ENCODE measurements at places on chromosomes 6 and 20. TPM values are rescaled to one million over a fixed set of nuclear protein-coding genes. Genes with fewer than 3 reads are reported as not detected.

- no peaks in the 10 kb centered on the region for H3K36me3 ChIP-seq
- no peak for DNase-seq
- H3K27ac ChIP-seq, result no peak overlapping the region
- H3K4me3 ChIP-seq, result no peak overlapping the region
- no peaks in the 10 kb centered on the region for H3K27me3 ChIP-seq
These were observed 100.3 kb downstream of the ARHGAP18 start for GRCh38 chr6:129609635-129610034.

GRCh38 chr20:35510951-35511735, 18.3 kb downstream of the C20orf173 start:
- H3K4me3 ChIP-seq, result no peak overlapping the region
- H3K27ac ChIP-seq, result no peak overlapping the region
- no peak for DNase-seq

NDUFAF5 gene
- 16.9 TPM for total RNA-seq

IP6K3 gene
- total RNA-seq, result 2.9 TPM

DNA sequence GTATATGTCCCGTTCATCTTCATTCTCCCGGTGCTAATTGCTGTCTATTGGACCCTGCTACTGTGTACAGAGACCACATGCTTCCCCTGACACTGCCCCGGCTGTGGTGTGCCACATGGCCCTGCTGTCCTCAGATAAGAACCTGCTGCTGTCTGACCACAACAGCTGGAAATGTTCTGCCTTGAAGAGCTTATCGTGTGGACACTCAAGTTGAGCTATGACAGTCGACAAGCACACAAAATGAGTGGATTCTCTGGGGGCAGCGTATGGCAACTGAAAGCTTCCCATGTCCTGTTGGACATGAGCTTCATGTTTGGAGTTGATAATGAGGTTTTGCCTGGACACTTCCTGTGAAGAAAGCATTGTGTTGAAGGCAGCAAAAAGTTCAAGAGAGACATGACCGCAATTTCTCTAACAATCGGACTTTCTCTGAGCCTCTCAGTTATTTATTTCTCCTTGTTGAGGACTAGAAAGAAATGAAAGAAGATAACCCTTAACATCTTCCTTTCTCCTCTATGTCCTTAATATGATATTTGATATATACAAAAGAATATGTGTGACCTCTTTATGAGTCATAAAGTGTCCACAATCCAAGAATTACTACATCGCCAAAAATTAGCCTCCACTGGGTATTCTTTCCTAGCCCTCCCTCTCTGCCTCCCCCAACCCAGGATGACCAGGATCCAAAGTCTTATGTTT, 187.1 kb upstream of the TCF21 start:
- no peaks in the 10 kb centered on the region for H3K4me1 ChIP-seq
- DNase-seq, result no peak
- no peaks in the 10 kb centered on the region for H3K27me3 ChIP-seq
- no peaks in the 10 kb centered on the region for H3K36me3 ChIP-seq
- no peak overlapping the region for H3K27ac ChIP-seq
- no peak overlapping the region for H3K4me3 ChIP-seq

GRCh38 chr20:19975436-19975799, 41.7 kb upstream of the NAA20 start:
- no peak overlapping the region for H3K27ac ChIP-seq
- peaks cover 20% of the 10 kb centered on the region for H3K4me1 ChIP-seq
- DNase-seq, result no peak
- H3K36me3 ChIP-seq, result no peaks in the 10 kb centered on the region
- no peak overlapping the region for H3K4me3 ChIP-seq

COL11A2 gene
- 0.49 TPM for total RNA-seq

DNA sequence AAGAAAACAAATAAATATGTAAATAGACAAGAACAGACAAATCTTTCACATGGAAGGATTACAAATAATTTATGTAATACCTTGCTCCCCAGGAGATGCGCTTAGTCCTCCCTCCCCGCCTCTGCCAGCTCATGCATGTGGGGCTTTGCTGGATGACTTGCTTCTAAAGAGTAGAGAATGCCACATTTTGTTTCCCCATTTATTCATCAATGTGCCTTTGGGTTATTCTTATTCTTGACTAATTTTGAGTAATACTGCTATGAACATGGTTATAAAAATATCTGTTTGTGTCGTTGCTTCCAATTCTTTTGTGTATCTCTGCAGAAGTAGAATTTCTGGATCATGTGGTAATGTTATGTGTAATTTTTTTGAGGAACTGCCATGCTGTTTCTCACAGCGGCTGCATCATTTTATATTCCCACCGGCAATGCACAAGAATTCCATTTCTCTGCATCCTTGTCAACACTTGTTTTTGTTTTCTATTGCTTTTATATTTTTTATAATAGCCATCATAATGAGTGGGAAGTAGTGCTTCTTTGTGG, 23.8 kb upstream of the DUSP22 start:
- H3K27me3 ChIP-seq, result peaks cover 18% of the 10 kb centered on the region
- H3K4me3 ChIP-seq, result no peak overlapping the region
- no peak for DNase-seq
- no peaks in the 10 kb centered on the region for H3K4me1 ChIP-seq
- H3K36me3 ChIP-seq, result no peaks in the 10 kb centered on the region

BPIFB1 gene
- not detected for total RNA-seq

DNAH8 gene
- total RNA-seq, result 0.09 TPM

- H3K36me3 ChIP-seq, result no peaks in the 10 kb centered on the region
- H3K4me3 ChIP-seq, result no peak overlapping the region
- peaks cover 8% of the 10 kb centered on the region for H3K4me1 ChIP-seq
- DNase-seq, result no peak
- H3K27me3 ChIP-seq, result no peaks in the 10 kb centered on the region
These were observed 65.4 kb downstream of the ARHGAP18 start for GRCh38 chr6:129644567-129645015.

CDKAL1 gene
- 39.6 TPM for total RNA-seq

GRCh38 chr6:165571721-165572132, 91.3 kb downstream of the PDE10A start:
- no peaks in the 10 kb centered on the region for H3K36me3 ChIP-seq
- no peak overlapping the region for H3K4me3 ChIP-seq
- H3K27me3 ChIP-seq, result no peaks in the 10 kb centered on the region
- peaks cover 16% of the 10 kb centered on the region for H3K4me1 ChIP-seq
- H3K27ac ChIP-seq, result no peak overlapping the region
- DNase-seq, result no peak

DNA sequence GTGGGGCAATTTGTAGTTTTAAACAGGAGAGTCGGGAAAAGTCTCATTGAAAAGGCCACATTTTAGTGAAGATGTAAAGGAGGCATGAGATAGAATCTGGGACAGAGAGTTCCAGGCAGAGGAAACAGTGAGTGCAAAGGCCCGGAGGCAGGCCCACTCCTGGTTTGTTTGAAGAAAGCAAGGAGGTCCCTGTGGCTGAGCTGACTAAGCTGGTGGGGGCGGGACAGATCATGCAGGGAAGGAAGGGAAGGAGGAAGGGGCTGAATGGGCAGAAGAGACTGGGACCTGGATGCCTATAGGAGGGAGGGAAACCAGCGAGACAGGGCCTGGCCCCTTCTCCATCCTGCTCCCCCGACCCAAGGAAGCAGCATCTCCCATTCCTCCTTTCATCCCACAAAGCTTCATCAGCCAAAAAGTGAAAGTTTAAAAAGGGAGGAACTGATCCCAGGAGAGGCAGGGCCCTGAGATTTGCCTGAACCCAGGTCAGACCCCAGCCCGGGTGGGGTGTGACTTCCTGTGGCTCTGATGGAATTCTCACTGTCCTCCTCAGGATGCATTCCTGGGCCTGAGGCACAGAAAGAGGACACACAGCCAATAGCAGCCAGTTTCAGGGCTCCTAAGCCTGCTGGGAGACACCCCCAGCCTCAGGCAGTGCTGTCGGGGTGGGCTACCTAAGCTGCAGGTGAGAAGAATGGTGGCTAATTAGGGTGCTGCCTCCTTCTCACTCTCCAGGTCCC, 54.2 kb upstream of the SIRPA start:
- no peak overlapping the region for H3K27ac ChIP-seq
- no peaks in the 10 kb centered on the region for H3K36me3 ChIP-seq

- no peak for DNase-seq
- H3K4me1 ChIP-seq, result peaks cover 8% of the 10 kb centered on the region
- no peak overlapping the region for H3K27ac ChIP-seq
- no peak overlapping the region for H3K4me3 ChIP-seq
These were observed 775.8 kb upstream of the FLRT3 start for GRCh38 chr20:15113144-15113773.

DNA sequence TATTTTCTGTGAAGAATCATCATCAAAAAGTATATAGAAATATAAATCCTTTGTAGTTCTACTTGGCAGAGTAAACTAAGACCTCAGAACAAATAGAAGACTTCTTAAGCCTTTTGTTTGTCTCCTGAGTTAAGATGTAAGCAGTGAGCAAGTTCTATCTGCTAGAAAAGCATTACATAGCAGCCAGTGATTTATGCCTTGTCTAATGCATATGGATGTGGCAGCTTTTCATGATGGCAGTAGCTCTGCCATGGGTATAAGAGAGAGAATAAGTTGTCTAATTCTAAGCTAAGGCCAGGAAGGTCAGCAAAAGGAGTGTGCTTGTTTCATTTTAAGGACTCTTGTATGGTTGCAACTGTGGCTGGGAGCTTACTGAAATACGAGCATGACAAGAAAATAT, 920.2 kb downstream of the GRIK2 start:
- DNase-seq, result no peak
- H3K4me1 ChIP-seq, result no peaks in the 10 kb centered on the region
- H3K4me3 ChIP-seq, result no peak overlapping the region
- H3K36me3 ChIP-seq, result no peaks in the 10 kb centered on the region
- no peaks in the 10 kb centered on the region for H3K27me3 ChIP-seq
- no peak overlapping the region for H3K27ac ChIP-seq

DNA sequence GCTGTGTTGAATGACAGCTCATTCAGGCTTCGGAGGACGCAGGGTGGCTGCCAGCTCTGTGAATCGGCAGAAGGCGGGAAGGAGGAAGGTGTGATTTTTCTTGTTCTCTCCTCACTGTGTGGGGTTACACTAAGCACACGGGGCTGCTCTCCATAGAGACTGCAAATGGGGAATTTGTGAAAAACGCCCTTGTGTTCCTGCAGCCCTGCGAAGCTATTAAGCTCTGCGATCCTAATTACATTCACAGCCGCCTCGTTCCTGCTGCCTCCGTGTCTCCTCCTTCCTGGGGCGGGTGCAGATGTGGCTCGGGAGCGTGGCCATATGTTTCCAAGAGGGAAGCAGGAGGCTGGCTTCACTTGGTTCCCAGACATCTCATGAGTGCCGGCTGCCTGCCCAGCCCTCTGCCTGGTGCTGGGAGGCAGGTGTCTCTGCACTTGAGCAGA, 124.0 kb downstream of the TOX2 start:
- no peak for DNase-seq
- no peak overlapping the region for H3K27ac ChIP-seq
- no peak overlapping the region for H3K4me3 ChIP-seq
- H3K36me3 ChIP-seq, result no peaks in the 10 kb centered on the region
- H3K4me1 ChIP-seq, result no peaks in the 10 kb centered on the region
- no peaks in the 10 kb centered on the region for H3K27me3 ChIP-seq

DNA sequence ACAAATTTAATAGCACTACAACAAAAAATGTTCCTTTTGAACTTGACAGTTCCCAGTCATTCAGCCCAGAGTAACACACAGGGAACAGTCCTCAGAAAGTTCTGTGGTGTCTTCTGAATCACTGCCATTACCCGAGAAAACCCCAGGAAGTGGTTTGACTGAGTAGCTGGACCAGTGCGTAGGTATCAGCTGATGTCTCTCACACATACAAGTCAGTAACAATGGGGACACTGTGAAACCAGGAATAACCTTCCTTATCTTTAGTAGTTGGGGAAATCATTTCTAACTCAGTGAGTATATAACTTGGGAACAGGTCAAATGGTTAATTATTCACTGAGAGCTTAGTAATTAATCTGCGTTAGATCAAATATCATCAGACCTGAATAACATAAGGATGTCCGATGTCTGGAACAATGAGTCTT, 73.1 kb downstream of the HIVEP2 start:
- H3K4me3 ChIP-seq, result no peak overlapping the region
- H3K36me3 ChIP-seq, result no peaks in the 10 kb centered on the region
- no peaks in the 10 kb centered on the region for H3K4me1 ChIP-seq
- no peak overlapping the region for H3K27ac ChIP-seq
- no peaks in the 10 kb centered on the region for H3K27me3 ChIP-seq
- DNase-seq, result no peak

DNA sequence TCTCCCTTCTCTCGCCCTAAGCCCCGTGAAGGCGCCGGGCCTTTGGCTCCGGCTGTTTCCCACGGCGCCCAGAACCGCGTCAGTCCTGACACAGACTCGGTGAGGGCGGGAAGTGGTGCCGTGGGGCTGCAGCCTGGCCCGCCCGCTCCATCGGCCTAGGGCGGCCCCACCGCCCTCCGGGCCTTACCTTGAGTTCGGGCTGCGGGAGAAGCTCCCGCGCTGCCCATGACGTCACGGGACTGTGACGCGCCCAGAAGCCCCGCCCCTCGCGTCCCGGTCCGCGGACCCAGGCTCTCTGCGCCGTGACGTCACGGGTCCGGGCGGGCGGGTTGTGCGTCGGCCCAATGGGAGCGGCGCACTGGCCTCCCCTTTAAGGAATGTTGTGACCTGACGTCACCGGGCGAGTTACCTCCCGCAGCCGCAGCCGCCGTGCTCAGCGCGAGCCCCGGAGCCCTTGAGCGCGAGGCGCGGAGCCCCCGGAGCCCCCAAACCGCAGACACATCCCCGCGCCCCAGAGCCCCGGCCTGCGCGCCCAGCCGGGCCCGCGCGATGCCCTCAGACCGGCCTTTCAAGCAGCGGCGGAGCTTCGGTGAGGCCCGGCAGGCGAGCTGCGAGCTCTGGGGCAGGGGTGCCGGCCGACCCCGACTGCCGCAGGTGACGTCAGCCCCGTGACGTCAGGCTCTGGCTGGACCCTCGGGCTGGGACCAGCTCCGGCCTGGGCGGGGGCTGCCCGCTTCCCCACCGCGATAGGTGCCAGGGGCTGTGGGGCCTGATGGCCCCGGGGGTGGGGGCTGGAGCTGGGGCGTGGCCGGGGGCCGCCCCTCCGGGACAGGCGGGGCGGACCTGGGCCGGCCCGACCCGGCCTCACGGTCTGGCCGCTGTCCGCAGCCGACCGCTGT, at the start of gene MAP1LC3A:
Gene MAP1LC3A, plus strand, starts transcription at position 399 of the 899 bp plus-strand sequence. Its CDS starts 151 bp downstream, at position 550.
- peak within 1 kb of the TSS; percentile 60 for H3K4me3 ChIP-seq
- H3K4me1 ChIP-seq, result no peaks in the 10 kb centered on the region
- no peak within 1 kb of the TSS for H3K27ac ChIP-seq
- peaks cover 30% of the 10 kb centered on the region for H3K27me3 ChIP-seq
- H3K36me3 ChIP-seq, result no peaks in the 10 kb centered on the region

All from neural progenitor cell (in vitro differentiated cells).